ENCODE measurements at places on chromosomes 16 and 17.

- DNase-seq, result no peak
Measured at GRCh38 chr17:46984892-46985291, 5.8 kb upstream of the RPRML start.

- no peak for DNase-seq
Measured at GRCh38 chr16:4679850-4680636, 13.3 kb upstream of the NUDT16L1 start.

DNA sequence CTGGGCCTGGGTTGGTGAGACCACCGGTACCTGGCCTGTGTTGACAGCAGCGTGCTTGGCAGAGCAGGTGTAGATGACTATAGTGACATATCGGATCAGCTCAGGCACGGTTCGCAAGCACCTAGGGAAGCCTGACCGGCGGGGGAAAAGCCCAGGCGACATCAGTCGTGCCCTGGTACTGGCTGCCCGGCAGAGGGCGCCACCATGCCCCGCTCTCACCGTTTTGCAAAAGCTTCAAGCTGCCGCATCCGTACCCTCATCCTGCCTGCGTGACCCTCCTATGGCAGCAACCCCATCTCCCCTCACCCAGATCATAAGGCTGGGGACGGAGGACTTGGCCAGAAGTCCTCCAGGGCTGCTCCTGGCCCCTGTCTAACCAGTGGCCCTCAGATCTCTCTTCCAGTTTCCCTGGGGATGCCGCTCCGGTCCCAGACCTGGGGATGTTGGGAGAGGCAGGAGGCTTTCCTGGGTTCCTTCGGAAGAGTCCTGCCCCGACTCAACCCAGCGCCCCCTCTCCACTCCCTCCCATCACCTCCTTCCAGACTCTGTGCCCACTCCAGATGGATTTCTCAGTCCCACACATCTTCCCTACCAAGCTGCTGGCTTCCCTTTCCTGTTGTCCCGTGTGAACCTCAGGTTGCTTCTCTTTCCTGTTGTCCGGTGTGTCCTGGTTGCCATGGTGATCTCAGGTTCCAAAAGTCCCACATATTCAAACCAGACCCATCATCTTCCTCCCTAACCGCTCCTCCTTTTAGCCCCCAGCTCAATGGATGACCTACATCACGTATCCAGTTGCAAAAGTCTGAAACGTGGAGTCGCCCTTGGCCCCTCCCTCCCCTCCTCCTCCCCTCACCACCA lies 13.7 kb downstream of the ALOX12B start:
- peak; percentile 42 for DNase-seq

GRCh38 chr16:24577167-24577566 lies 37.8 kb downstream of the RBBP6 start:
- peak; percentile 34 for DNase-seq

DNA sequence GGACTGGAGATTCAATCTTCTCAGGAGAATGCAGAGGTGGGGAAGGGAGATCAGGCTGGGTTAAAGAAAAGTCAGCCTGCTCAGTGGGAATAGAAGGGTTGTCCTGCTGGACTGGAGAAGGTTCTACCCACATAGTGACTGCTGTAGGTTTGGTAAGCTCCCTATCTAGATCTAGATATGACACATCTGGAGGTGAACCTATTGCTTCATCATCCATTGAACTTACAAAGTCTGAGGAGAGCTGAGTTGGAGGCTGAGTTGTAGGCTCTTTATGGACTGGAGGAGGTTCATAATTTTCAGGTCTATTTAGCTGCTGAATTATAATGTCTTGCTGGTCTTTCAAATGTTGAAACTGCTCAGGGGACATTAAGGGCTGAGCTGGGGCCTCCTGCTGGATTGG lies 46.0 kb upstream of the NF1 start:
- DNase-seq, result no peak

DNA sequence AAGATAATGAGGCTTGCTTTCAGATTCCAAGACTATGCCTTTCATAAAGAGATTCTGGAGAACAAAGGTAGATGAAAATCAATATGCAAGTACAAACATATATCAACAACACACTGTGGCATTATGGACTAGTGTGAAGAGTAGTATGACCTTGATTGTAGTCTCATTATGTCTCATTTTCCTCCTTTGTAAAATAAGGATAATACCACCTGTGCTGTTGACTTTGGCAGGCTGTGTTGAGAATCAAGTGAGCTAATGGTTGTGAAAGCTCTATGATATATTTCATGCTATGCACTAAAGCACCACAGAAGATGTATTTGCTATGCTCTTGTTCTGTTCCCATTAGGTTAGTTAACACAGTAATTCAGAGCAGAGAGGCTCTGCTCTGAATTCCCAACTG lies 78.5 kb upstream of the NACA2 start:
- no peak for DNase-seq

GRCh38 chr17:35973333-35974260 lies 7.7 kb downstream of the CCL16 start:
- peak; percentile 24 for DNase-seq

DNA sequence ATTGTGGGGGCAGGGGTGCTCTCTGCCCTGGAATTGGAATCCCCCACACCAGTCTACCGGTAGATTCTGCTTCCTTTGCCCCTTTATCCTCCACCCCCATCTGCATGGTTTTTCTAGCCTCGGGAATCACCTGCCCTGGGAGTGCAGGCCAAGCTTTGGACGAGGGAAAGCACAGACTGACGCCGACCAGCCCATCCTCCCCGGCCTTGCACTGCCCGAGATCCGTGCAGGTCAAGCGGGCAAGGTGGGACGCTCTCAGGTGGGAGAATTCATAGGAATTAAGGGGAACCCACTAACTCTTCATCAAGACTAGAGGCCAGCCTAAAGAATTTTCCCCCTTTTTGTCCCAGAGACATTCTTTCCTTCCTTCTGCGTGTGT lies 9.9 kb upstream of the HOXB13 start:
- DNase-seq, result no peak

DNA sequence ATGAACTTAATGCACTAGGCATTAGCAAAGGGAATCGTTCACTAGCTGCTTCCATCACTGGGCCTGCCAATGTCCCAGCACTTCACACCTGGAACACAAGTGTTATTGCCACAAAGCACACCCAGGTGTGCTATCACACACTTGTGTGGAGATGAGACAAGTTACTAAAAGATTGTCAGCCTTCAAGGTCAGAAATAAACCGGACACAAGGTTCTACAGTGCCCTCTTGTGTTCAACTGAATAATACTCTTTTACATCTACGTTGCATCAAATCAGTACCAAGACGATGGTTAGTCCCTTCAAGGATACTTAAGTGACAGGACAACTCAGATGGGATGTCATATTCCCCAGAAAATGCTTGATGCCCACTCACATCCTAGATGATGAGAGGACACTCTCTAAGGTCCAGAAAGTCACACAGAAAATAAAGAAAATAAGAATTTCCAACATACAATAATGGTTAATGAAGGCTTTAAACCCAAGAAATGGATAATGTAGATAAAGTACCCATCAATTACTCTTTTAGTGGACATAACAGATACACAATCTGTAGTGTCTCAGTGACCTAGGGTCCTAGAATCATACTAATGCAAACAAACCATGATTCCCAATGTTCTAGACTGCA lies 16.4 kb upstream of the GLG1 start:
- DNase-seq, result peak; percentile 32

- no peak for DNase-seq
Measured at GRCh38 chr17:7848739-7849129, 6.1 kb upstream of the TMEM88 start.

GRCh38 chr16:11101695-11102522 lies 154.1 kb downstream of the SOCS1 start:
- DNase-seq, result peak; percentile 22

GRCh38 chr17:67523101-67523500 lies 146.0 kb downstream of the PITPNC1 start:
- DNase-seq, result no peak

- no peak for DNase-seq
Measured at GRCh38 chr17:78381601-78382232, 3.3 kb downstream of the PGS1 start.

DNA sequence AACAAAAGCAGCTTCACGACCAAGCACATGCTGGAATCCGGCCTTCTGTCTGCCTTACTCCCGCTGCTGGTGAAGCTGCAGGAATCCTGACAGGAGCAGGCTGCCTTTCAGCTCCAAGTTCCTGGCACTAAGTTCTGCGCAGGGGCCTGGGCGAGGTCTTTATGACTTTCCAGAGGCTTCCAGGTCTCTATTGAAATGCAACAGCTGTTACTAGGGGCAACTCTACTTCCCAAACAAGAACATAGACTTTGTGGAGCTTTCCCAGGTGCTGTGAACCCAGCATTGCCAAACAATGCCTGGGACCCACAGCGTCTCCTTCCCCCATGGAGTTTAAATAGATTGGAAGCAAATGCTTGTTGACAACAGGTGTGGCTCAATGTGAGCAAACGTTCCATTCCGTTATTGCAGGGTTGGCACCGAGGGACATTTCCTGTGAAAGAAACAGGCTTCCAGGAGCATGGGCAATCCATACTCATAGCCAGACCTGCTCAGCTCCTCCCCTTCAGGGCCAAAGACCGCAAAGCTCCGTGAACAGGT lies 156.0 kb downstream of the CDH13 start:
- no peak for DNase-seq

DNA sequence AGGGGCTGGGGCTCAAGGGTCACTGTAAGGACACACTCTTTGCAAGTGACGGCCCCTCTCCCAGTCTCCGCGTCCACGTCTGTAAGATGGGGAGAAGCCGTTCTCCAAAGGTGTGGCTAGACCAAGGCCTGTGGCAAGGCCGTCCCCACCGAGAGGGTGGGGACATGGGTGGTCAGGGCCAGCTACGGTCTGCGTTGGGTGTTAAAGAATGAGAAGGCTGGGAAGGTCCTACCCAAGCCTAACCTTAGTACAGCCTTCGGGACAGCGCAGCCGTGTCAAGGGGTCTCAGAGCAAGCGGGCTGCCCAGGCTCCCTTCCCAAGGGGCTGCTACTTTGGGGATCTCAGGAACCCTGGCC lies 1.9 kb downstream of the C1QTNF8 start:
- DNase-seq, result no peak

DNA sequence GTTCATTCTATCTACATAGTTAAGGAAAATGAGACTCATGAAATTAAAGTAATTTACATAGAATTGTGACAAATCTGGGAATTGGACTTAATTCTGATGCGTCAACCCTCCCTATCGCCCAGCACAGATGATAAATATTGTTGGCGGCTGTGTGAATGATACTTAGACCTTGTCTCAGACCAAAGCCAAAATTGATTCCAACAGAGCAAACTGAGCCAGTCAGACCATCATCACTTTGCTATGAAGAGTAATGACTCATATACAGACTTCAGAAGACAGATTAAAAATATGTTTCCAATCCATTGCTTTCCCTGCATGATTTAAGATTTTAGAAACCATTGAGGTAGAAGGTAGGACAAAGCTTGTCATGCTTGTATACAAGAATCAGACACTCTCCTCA lies 1156.7 kb upstream of the CDH8 start:
- DNase-seq, result no peak

- DNase-seq, result no peak
Measured at GRCh38 chr17:61054436-61054835, 345.2 kb upstream of the TBX2 start.

GRCh38 chr17:732902-733720 lies 715 bp downstream of the TLCD3A start:
- DNase-seq, result peak; percentile 49

GRCh38 chr16:79595931-79596450 lies 4.5 kb downstream of the MAF start:
- no peak for DNase-seq

GRCh38 chr16:27378871-27379481 lies 23.0 kb upstream of the IL21R start:
- DNase-seq, result no peak

DNA sequence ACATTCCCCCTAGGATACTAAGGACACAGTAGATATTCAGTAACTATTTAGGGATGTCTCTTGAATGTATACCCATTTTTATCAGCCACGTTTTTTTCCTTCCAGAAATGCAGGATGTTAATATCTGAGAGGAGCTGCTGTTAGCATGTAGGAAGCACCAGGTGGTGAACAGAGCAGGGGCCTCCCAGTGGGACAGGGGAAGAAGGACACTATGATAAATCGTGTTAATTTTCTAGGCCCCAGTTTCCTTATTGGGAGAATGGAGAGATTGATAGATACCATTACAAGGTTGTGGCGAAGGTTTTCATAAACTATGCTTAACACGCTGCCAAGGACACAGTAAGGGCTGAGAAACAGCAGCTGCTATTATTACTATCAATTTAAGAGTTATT lies 45.4 kb downstream of the PRSS54 start:
- DNase-seq, result no peak

DNA sequence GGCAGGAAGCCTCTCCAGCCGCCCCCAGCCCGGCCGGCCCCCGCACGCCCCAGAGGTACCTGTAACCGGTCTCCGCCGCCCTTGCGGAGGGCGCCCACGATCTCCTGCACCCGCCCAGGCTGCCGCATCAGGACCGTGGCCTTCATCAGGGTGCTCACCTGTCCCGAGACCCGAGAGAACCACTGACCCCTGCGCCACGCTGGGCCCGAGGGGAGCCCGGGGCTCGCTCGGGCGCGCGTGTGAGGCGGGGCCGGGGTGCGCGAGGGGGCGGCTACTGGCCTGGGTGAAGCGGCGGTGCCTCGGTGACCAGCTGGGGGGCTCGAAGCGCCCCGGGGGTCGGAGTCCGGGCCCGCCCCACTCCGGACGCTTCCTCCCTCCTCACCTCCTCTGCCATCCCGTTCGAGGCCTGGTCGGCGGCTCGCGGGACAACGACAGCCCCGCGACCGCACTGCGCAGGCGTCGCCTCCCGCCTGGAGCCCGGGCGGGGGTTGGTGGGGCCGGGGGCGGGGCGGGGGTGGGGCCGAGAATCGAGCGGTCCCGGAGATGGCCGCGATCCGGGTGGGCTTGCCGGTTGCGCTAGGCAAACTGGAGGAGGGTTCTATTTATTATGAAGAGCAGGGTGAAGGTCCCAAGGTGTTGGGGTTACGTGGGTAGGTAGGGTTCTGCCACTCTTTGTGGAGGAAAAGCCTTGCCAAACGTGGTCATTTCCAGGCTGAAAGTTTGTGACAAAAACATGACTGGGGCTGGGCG lies at the start of gene NT5C3B:
Gene NT5C3B, minus strand, starts transcription at position 433 of the 750 bp plus-strand sequence. Its CDS starts 39 bp downstream, at position 394.
- peak; percentile 49 for DNase-seq

DNA sequence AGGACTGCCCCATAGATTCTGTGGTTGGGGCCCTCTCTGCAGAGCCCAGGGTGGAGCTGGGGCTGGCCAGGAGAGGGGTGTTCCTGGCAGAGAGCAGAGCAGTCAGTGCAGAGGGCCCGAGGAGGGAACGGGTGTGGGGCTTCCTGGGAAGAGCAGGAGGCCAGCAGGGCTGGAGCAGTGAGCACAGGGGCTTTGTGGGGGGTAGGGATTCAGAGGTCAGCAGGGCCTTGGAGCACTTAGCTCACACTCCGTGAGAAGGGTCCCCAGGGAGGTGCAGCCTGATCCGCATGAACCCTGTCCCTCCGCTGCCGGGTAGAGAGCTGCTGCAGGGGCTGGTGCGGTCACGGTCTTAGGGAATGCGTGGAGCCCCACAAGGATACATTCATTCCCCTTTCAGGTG lies 113.0 kb upstream of the CIBAR2 start:
- no peak for DNase-seq

DNA sequence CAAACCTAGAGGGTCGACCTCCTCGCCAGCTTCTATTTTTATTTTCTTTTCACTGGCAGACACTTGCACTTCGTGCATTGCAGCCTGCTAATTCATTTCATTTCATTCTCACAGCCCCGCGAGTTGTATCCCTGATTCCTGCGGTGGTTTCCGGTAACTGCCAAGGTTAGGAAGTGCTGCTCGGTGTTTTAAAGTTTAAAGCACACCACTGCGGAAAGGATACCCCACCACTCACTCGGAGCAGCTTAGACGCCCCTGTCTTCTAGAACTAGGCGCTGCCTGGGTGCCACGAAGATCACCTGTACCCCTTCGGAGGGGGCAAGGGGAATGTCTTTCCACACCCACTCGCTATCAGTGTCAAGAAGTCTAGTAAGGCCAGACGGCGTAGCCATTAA lies 509 bp downstream of the CNEP1R1 start:
- no peak for DNase-seq
